ENCODE measurements at places on chromosomes 2 and 18.

GRCh38 chr2:20229322-20230113, 4.6 kb upstream of the SDC1 start:
- DNase-seq = no peak

DNA sequence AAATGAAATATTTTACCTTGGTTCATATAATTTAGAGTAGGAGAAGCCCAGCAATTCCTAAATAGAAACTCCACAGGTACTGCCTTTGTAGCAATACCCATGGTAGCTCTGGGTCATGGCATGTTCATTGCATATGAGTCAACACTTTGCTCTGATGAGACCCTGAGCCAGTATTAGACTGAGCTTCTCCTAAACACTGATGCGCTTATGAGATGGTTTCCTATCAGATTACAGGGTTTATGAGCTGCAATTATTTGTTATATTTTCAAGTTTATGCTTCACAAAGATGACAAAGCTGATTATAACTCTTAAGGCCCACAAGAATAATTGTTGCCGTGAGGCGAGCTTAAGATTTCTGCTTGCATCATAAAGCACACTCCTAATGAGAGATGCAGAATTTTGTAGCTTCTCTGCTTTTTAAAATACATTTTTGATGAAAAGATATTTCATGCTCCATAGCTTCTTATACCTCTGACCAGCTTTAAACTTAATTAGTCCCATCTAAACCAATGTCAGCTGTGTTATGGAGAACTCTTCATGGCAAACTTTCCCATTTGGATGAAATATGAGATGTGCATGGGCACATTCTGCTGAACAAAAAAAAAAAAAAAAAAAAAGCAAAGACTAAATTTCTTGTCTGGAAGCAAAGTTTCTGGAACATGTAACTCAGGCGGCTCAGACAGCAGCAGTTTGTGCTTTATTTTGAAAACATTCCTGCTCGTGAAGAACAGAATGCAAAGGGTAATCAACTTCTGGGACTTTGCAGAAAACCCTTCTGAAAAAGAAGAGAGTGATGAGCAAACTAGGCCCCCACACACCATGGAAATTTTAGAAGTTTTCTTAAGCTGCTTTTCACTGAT, 162.6 kb downstream of the KCNE4 start:
- no peak for DNase-seq

DNA sequence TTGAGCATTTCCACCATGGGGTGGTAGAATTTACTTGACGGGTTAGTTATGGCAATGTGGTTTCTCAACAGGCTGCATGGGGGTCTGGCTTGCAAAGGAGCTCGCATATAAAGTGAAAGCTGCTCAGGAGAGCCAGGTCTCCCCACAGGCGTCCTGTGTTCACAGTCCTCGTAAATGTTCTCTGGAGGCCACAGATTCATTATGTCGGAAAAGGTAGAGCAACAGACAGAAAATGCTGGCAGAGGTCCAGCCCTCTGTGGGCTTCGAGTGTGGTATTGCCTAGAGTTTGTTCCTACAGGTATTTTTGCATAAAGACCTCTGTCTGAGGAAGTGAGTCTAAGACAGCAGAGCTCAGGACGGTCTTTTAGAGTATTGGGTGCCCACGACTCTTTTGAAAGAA, 96.4 kb downstream of the CDCA7 start:
- DNase-seq = no peak

DNA sequence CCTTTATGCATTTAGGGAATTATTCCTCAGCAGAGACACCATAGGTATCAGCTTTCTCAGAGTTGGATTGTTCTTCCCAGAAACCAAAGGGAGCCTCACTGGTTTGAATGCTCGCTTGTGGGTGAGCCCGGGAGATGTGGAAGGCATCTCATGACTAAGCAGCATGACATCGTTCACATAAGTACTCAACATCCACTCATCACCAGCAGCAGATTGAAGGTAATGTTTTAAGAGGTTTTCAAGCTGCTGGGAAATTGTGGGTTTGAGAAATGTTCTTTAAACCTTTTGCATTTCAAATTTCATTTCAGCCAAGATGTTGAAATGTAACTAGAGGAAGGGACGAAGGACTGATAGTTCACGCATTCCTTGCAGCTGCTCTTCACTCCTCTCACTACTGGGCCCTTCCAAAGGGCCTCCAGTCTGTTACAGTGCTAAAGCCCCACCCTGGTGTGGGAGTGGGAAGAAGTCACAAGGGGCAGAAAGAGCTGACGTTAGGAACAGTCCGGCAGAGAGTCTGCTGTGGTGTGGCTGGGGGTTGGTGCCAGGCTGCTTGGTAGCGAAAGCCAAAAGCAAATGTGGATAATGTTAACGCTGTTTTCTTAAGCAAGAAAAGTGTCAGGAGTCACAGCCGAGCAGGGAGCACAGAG, 324.5 kb upstream of the EPHA4 start:
- no peak for DNase-seq

DNA sequence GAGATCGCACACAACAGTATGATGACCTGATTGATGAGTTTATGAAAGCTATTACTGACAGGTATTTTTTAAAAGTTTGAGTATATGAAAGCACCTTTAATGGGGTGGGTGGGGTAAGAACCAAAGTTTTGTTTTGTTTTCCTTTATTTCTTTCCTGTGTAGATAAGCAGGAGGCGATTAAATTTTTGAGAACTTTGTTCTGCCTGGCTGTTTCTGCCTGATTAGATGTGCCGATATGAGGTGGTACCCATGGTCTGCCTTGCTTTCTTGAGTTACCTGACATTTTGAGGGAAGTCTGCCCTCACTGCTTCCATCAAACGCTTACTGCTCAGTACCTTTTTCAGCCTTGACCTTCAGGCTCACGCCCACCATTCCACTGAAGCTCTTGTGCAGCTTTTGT, 39.2 kb downstream of the ME2 start:
- no peak for DNase-seq

- no peak for DNase-seq
These were observed 17.1 kb downstream of the EPB41L5 start for GRCh38 chr2:120029672-120030640.

- DNase-seq = no peak
These were observed 33.4 kb upstream of the DYSF start for GRCh38 chr2:71419976-71420375.

GRCh38 chr2:23456881-23457760, 72.1 kb downstream of the KLHL29 start:
- no peak for DNase-seq

GRCh38 chr18:54440292-54440691, 82.6 kb downstream of the C18orf54 start:
- DNase-seq = no peak

- no peak for DNase-seq
These were observed 267.3 kb upstream of the MC4R start for GRCh38 chr18:60639836-60640235.

GRCh38 chr2:110107092-110108079, 8.2 kb downstream of the MALL start:
- no peak for DNase-seq

DNA sequence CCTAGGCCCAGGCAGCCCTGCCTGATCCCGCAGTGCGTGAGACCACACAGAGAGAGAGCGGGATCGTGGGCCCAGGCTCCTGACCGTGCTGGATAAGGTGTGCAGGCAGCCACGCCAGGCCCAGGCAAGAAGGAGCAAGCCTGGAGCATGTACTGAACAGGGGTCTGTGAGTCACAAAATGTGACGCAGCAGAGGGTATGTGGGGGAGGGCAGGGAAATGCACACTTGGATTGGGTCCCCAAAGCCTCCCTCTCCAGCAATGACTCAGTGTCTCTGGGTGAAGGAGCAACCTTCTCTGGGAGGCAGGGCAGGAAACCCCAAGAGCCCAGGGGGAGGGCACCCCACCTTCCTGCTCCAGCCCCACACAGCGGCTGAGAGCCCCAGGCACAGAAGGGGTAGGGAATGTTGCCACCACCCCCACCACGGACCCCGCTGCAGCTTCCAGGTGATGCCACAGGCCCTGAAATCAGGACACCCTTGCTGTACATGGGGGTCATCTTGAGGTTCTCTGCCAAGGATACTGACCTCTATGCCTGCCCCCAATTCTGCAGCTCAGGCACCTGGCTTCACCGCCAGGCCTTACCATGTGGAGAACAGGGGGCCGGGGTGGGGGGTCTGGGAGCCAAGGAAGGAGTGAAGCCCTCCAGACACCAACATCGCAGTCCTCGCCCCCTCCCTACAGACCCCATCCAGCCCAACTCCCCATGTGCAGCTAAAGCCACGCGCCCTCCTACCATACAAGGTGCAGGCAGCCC, 1.3 kb upstream of the GPC1 start:
- no peak for DNase-seq

- no peak for DNase-seq
These were observed 18.4 kb downstream of the FN1 start for GRCh38 chr2:215417400-215417951.

- DNase-seq = no peak
These were observed 93.5 kb upstream of the OTOS start for GRCh38 chr2:240233885-240234502.

DNA sequence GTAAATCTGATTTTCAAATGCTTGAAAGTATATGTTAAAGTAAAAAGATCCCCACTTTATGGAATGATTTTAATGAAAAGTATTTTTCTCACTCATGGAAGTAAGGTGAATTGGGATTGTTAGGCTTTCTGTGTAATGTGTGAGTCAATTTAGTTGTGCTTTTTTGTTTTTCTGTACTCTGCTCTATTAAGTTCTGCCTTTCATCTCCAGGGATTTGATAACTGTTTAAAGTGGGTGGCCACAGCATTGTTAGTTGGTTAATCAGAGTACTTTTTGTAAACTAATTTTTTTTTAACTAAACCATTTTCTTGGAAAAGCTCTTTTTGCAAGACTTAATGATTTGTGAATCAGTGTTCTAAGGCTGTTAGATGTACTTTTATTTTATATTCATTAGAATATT, 76.8 kb downstream of the ABI2 start:
- DNase-seq = no peak

DNA sequence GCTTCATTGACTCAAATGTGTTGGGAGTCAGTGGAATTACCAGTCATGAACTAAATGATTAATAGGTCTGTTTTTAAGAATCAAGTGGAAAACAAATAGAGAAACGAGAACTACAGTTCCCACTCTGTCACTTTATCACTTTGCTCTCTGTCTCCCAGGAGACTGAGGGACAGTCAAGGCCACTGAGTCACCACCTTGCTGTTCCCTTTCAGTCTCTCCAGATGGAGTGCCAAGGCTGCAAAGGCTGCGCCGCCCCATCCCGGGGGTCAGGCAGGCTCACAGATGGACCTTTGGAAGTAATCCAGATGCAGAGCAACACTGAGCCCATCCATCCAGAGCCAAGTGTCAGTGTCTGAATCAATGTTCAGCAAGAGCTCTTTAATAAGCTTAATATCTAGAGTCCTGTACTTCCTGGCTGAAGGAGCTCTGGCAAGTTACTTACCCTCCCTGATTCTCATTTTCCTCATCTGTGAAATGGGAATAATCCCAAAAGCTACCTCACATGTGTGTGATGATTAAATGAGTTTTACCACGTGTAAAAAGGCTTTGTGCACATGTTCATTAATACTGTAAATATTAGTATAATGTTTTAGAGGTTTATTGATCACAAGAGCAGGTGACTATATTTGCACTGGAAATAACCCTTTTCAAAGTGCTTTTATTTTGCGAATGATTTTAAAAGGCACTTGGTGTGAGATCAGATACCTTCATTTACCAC, 43.0 kb upstream of the EFEMP1 start:
- DNase-seq = no peak

GRCh38 chr2:217660423-217660822, 342.4 kb downstream of the TNS1 start:
- DNase-seq = no peak

GRCh38 chr18:76524900-76525698, 30.1 kb upstream of the ZNF516 start:
- no peak for DNase-seq

DNA sequence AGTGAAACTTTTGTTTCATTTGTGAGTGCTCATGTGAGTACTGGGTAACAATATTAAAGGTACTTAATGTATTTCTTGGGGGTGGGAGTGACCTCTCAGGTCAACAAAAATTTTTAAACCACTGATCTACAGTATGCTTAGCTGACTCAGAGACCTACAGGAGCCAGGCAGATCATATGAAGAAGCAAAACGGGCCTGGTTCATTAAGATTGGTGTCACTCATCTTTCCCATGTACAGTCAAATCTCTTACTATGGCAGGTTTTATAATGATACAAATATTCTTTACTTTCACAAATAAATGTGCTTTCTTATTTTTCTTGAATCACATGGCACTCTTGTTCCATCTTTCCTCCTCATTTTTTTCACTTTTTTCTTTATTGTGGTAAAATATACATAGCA, 7.7 kb upstream of the TMSB10 start:
- no peak for DNase-seq

DNA sequence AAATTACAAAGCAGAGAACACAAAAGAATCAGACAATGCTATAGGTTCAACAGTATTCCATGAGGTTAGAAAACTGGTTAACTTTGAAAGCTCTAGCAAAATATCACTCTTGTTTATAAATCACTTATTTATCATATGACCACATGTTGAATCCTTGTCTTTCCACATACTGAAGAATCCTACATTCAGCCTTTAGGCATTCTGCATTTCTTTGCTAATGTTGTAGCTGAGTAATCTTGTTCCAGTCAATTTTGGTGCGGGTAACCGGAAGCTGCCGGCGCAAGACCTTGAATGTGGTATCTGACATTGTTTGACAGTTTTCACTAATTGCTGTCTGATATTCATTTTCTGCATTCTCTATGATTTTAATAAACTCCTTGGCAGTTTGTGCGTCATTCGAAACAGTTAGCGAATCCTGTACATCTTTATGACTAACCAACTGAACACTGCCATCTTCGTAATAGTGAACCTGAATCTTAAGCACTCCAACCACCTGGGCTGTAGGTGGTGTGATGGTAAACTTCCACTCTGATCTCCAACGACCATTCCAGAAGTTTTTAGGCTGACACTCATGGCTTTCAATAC, 154.1 kb downstream of the BAZ2B start:
- DNase-seq = no peak

DNA sequence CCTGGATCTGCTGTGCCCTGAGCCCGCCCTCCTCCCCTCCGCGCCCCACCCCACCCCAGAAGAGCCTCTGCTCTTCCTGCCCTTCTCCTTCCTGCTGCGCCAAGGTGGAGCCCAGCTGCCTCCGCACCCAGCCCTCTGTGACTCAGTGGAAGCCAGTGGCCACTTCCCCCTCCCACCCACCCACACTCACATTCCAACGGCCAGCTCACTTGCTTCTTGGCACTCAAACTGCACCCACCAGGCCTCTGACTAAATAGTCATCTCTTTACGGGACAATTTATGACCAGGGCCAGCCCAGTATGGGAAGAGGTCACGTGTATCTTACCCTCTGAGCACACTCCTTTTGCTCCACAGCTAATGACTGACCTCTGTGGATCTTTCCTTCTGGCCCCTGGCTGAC, 150.4 kb upstream of the SLC1A4 start:
- DNase-seq = no peak

DNA sequence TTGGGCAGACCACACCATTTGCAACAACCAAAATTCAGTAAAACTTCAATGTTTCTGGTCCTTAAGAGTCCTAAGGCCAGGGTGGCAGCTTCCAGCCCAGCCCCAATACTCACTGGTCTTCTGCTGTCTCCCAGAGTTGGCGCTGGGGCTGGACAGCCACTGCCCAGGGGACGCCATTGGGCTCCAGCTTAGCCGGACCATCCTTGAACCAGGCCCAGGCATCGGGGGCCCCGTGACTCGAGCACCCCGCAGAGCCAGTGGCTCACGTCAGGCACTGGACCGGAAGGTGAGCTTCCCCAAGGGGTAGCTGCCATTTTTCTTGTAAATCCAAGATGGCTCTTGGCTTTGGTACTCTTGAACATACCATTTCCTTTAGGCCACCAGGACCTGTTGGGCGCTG, 21.8 kb downstream of the SNED1 start:
- DNase-seq = no peak

- DNase-seq = no peak
These were observed 189.3 kb upstream of the GALNT5 start for GRCh38 chr2:157068237-157068636.

GRCh38 chr2:238742066-238742465, 105.8 kb upstream of the TWIST2 start:
- no peak for DNase-seq
